ENCODE measurements at places on chromosomes 13 and 19.

GRCh38 chr19:39360599-39360998 is 18.4 kb downstream of the SAMD4B start:
- DNase-seq: no peak

DNA sequence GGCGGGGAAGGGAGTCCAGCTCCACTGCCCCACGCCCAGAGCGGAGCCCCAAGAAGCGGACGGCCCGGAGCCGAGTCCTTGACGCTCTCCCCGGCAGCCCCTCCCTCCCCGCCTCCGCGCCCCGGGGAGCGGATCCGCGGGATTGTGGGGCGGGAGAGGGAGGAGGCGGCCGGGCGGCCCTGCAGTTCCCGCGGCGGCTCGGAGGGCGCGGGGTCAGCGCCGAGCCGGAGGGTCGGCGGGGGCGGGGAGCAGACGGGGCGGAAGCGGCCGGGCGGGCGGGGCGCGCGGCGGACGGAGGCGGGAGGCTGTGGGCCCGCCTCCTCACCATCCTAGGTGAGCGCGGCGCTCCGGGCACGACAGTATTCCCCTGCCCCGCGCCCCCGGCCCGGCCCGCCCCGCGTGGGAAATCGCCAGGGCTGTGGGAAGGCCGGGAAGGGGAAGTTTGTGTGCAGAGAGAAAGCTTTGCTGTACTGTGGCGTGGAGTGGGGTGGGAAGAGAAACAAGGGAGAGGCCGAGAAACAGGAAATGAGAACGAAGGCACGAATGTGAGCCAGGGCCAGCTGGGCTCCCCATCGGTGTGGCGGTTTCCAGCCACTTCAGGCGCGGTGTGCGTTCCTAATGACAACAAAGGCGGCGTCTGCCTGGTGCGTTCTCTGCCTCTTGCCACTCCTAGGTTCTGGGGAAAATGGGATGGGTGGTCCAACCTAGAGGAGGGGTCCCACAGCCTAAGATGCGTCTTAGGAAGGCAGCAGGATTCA is 1.3 kb upstream of the KLF12 start:
- peak; percentile 64 for DNase-seq

- no peak for DNase-seq
These were observed 28.5 kb downstream of the TRPM4 start for GRCh38 chr19:49186108-49186507.

DNA sequence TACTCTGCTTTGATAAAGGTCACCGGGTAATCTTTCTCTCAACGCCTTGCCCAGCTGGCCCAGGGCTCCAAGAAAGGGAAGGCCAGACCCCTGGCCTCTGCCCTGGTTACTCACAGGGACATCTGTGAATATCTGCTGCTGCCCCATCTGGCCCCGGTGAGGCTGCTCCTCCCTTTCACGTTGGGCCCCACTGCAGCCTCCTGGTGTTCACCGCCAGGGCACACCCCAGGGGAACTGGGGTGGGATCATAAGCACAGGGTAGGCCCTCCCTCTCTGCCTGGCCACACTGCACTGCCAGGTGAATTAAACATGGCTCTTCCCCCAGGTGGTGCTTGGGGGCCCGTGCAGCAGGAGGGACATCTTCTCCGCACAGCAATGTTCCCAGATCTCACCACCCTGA is 12.7 kb downstream of the LAIR1 start:
- no peak for DNase-seq

DNA sequence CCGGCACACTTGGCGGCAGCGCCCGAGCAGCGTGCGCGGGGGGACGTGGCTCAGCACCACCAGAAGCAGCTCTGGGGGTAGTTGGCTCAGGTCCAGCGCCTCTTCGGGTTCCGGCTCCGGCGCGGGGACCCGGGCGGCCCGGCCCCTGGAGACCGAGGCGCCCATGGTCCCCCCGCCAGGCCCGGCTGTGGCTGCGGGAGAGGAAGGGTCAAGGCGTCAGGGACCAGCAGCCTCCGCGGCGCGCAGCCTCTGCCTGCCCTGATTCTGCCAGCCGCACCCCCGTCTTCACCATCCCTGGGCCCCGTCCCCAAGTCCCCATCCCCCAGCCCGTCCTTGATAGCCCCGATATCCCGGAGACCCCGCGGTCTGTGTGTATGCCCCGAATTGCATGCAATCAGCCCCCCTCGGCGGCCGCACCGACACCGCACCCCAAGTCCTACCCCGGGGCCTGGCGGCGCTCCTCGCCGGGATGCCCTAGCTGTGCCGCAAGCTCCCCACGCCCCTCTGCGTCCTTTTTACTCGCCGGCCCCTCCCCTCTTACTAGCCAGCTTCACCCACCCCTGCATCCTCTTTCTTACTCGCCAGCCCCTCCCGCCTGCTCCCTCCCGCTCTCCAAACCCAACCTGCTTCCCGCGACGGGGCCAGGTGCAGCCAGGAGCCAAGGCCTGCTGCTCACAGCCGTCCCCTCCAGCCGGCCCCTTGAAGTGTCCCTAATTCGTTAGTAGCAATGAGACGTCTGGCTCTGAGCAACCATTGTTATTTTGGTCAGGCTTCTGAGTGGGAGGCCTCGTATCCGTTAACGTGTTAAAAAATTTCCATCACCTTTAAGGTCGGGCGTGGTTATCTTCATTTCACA is at the start of gene FBXO27:
TSS of gene FBXO27 (minus strand) at position 487 of the 856 bp plus-strand sequence. CDS start at position 165, 322 bp downstream.
- DNase-seq: no peak

DNA sequence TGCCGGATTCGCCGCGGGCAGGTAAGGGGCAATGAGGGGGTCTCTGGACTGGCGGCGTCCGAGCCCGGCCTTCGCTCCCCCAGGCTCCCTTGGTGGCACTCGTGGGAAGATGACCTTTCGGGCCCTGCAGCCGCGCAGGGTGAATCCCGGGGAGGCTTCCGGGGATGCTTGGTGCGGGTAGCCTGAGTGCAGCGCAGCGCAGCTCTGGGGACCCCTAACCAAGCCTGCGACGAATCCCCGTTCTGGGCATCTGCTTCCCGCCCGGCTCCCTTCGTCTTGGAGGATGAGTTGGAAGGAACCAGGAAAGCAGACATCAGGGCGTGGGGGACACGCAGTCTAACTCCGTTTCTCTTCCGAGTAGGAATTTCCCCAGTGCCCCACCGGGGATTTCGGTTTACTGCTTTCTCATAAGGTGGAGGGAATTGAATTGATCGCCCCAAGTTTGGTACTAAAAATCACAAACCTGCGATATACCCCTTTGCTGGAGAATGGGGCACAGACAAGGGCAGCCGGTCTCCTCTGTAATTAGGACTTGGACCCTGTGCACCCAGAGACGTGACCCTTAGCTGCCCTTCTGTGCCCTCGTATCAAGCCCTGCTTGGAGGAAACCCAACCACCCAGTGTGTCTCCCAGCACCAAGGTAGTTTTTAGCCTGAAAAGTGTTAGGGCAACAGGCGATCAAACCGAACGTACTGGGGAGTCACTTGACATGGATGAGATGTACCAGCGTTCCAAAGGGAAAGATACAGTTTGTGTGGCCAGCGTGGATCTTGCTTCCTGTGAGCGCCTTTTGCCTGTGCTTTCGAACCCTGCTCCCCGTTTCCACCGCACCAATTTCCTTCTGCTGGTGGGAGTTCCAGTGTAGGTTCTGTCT is 1.0 kb downstream of the GPC5 start:
- DNase-seq: no peak

DNA sequence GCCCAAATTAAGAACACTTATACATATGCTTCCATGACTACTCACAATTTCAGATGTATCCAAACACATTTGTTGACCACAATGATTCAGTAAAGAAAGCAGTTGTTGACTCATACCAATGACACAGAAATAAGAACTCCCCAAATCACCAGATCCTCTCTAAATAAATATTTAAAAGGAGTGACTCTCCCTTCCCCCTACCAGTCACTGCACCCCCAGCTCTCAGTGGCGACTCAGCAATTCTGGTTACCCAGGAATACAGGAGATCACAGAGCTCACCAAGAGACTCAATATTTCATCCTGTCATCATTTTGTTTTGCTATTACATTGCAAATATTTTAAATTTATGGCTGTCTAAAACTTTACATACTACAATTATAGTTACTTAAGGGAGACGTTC is 131.5 kb downstream of the RGCC start:
- DNase-seq: peak; percentile 85

- peak; percentile 75 for DNase-seq
These were observed 28.8 kb downstream of the ACTN4 start for GRCh38 chr19:38676023-38676877.

DNA sequence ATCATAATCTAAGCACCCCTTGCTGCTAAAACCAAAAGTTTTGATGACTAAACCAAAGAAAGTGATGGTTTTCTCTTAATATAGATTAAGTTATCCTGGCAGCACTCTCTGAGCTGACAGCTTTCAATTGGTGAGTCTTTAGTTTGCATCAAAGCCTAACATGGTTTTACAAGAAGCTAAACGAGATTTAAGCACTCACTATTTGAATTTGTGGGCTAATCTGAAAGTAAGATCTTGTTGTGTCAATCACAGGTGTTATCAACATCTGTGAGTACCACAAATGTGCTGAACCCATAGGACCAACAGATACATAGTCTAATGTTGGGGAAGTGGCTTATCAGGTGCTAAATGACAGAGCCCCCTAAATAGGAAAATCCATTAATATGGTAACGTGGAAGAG is 223.9 kb downstream of the LHFPL6 start:
- DNase-seq: no peak

- DNase-seq: no peak
These were observed 908.0 kb upstream of the ATXN8OS start for GRCh38 chr13:69199664-69200063.

DNA sequence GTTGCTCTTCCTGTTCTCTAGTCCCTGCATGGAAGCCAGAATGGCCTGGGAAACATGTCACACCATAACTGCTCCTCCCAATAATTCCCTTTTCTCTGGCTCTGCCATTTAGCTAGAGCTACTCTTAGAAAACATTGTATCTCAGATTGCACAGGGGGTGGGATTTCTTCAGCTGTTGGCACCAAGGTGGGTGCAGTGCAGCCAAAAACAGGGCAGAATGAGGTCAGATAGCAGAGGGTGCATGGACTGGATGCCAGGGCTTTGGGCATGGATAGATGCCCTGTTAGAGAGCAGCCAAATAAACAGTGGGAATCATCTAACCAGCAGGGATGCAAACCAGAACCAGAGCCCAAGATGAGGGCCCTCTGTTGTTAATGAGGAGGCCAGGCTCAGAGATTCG is 4.9 kb upstream of the AMER2 start:
- DNase-seq: no peak

DNA sequence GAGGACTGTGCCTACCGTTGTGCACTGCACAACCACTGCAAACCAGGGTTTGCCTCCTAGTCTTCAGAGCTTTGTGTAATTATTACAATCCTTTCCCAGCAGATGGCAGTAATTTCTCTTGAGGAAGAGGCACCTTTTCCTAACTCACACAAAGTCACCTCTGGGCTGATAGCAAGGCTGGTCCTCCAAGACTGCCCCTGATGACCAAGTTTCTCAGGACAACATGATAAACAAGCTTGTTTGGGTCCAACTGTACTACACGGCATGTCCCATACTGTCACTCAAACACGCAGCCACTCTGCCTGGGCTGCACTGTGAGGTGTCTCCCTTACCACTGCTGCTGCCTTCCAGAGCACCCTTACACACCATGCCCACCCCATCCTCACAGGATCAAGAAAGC is 39.3 kb downstream of the RFXAP start:
- DNase-seq: peak; percentile 74

DNA sequence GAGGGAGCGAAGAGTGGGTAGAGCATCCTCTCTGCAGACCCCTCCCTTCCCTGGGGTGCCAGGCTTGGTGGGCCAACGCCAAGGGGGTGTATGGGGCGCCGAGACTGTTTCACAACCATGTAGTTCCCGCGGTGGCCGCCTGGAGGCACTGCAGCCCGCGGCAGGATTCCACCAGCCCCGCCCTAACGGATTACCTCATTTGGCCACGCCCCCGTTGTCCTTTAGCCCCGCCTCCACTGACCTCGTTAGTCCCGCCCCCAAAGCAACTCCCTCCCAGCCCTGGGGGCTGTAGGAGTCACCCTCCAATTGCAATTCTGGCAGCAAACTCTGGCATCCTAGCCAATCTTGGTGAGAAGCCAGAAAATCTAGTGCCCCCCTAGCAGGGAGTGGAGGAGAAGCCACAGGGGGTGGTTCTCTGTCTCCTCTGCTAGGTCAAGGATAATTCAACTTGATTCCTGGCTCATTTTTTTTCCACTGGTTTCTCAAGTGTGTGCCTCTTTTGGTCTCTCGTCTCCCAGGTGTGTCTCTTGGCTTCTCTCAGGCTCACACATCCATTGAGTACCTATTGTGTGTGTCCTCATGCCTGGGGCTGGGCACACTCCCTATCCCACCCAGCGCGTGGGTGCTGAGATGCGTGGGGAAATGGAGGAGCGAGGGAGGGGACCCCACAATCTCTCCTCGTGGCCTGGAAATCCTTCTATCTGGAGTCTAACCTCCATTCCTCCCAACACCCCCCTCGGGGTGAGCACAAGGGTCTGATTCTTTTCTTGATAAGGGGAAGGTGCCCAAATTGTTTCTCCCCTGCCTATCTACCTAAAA is 2.0 kb downstream of the OLFM2 start:
- peak; percentile 73 for DNase-seq

GRCh38 chr19:47226426-47227351 is 4.3 kb downstream of the BBC3 start:
- DNase-seq: peak; percentile 68

DNA sequence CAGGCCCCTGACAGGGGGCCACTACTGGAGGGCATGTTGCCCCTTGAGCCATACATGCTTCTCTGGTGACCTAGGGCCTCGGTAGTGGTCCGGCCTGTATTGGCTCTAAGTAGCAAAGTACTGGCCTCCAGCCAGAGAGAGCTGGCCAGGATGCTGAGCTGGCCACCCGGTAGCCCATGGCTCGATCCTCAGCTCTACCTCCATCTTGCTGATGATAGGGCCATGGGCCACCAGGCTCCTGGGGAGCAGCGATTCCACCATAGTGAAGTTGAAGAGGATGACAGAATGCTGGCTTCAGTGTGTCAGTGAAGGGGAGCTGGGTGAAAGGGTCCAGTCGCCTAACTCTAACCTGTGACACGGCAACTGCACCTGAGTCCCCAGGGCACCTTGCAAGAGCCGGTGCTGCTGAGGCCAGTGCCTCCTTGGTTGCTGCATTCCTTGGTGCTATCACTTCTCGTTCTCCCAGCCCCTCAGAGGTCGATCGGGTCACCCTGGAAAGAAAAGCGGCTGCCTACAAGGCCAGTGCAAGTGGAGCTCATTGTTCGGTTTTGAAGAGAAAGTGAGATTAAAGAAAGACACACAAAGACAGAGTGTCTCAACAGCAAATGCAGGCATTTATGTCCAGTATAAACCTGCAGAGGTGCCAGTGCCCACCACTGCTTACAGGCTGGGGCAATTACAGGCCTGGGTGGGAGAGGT is 5.0 kb downstream of the FPR3 start:
- no peak for DNase-seq

DNA sequence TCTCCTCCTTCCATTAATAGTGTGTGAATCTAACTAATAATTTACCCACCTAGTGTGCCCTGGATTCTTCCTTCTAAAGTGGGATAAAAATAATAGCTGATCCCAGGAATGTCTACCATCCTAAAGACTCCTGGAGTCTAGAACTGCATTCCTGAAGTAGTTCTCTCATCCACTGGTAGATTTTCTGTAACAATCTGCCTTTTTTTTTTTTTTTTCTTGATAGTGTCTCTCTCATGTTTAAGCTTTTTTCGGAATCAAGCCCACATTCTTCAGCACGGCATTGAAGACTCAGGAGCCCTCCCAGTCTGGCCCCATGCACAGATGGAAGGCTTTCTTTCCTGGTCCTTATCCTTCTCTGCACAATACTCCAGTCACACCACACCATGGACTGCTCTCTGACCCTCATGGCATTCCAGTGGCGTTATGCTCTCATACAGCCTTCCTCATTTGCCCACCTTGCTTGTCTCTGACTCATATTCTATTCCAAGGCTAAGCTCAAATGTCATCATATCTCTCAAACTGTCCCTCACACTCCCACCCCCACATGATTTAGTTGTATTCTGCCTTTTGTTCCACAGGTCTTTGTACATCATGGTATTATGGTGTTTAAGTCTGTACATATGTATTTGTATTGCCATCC is 68.7 kb upstream of the FRY start:
- no peak for DNase-seq
